ENCODE measurements at places on chromosomes 4 and X.

GRCh38 chrX:38614485-38614884, 53.1 kb downstream of the TSPAN7 start:
- DNase-seq = no peak

- no peak for DNase-seq
Measured at GRCh38 chr4:122900314-122900713, 22.1 kb downstream of the NUDT6 start.

DNA sequence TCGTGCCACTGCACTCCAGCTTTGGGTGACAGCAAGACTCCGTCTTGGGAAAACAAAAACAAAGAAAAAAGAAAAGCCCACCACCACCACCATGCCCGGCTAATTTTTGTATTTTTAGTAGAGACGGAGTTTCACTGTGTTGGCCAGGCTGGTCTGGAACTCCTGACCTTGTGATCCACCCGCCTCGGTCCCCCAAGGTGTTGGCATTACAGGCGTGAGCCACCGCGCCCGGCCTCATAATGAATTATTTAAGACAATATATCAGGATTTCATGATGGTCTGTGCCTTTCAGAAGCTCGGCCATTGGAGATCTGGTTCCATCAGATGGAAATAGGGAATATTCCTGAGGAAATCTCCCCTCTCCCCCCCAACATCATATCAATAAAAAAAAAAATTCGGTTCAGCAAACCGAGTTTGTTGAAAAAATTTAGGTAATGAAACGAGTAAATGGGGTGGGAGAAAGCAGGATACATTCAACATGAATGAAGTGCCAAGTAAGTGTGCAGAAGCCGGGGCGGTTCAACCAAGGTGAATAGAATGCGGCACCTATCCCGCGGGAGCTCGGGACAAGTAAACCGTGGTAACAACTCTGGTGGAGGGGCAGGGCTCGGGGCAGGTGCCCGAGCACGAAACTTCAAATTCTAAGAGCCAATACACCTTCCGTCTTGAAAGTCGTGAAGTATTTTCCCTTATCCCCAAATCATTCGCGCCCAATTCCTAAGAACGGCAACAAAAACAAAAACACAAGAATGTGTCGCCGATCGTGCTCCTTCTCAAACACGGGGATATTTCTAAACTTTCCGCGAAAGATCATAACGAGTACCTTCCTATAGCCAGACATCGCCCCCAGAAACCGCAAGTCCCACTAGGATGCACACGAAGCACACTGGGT, 773 bp upstream of the TXLNG start:
- DNase-seq = peak; percentile 47

DNA sequence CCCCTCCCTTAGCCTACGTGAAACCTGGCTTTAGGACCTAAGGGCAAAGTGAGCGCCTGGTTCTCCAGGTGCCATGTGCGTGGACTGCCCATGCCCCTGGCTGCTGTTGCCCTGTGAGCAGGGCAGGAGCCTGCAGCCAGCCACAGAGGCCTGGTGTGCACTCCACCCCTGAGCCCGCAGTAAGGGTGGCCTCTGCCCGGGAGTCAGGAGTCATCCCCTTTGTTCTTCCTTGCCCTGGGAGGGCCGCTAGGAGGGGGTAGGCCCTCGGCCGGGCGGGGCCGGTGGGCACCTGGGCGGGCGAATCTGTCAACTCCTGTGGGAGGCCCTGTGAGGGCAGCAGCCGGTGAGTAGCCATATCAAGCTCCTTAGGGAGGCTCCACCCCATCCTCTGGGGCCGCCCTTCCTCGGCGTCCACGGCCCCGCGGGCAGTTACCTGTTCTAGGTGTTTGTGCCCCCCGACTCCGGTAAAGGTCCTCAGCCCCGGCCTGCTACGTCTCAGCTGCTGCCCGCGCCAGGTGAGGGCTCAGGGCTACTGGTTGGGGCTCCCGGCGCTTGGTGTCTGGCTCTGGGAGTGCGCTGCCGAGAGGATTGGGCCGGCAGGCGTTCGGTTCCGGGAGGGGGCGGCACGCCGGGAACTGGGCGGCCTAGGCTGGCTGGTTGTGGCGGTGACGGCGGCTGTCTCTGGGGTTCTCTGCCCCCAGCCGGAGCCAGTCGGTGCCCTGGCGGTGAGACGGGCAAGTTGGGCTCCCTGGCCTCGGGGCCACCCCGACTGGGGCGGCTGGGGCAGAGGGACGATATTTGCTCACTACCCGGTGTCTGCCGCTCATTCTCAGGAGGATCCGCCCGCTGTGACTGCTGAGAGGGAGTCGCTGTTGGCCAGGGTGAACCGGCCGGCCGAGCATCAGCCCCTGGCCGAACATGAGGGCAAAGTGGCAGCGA, 1060.2 kb downstream of the TECRL start:
- DNase-seq = no peak

DNA sequence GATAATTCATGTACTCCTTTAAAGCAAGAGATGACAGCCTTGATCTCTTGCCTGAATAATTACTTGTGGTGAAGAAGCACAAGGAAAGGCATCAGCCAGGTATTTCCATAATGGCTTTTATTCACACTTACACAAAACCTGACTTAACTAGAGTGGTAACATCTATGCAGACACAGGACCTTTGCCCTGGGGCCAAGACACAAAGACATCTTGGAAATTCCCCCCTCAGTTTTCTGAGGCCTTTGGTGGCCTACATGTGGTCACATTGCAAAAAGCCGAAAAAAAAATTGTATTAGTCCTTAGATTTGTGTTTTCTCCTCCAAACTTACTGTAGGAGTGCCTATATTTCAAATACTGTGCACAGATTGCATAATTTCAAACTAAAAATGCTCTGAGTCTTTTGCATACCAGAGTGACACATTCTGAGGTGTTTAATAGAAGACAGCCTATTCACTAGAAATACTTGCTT, 172.4 kb downstream of the PDGFC start:
- no peak for DNase-seq

- no peak for DNase-seq
Measured at GRCh38 chrX:37995428-37995827, 10.9 kb upstream of the SYTL5 start.

DNA sequence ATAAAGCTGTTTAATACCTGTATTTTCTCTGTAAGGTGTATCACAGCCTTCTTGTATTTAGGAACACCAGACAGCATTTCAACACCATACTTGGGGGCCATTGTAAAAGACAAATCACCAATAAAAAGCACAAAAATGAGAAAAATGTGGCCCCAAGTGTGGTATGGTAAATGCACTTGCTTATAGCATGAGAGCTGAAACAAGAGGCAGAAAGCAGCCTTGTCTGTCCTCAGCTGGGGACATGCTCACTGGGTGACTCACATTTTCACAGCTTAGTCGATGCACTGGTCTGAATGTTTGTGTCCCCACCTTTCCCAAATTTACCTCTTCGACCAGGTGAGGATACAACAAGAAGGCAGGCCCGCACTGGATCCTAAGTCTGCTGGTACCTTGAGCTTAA, 639.7 kb upstream of the AGA start:
- no peak for DNase-seq

DNA sequence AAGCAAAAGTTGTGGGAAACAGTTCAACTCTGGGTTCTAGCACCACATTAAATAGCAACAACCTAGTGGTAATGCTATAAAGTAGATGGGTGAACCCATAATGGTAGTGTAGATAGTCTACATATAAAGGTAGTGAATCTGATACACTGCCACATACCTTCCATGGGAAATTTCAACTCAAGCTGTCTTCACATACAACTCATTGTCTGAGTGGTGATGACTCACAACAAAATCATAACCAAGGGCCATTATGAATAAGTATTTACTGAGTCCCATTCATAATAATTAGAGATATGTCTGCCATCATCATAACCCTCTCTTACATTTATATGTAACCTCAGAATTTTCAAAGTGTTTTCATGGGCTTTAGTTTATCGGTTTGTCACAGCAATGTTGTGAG, 34.8 kb downstream of the EGF start:
- DNase-seq = no peak

All from HT-29 (cell line).